Hypothalamus (tissue), 51 donors: ENCODE measurements at places on chromosomes 5 and 9.

GRCh38 chr5:78627766-78628165 lies 20.8 kb downstream of the LHFPL2 start:
- DNase-seq: no peak

DNA sequence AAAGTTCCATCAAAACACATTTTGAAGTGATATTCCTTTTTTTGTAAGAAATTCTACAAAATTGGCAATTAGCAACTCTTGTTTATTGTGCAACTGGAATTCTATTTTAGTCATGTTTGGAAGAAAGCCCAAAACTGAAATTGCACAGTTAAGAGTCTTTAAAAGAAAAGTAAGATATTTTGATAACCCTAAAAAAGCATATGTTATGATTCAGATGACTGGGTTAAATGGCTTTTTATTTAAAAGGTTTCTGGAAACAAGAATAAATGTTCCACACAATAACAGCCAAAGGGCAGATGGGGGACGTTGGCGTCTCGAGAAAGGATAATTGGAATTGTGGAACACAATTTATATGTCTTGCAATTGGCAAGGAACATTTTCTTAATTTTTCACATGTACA lies 275.2 kb downstream of the CDH9 start:
- no peak for DNase-seq

- DNase-seq: no peak
Measured at GRCh38 chr9:12838546-12838945, 63.7 kb downstream of the LURAP1L start.

DNA sequence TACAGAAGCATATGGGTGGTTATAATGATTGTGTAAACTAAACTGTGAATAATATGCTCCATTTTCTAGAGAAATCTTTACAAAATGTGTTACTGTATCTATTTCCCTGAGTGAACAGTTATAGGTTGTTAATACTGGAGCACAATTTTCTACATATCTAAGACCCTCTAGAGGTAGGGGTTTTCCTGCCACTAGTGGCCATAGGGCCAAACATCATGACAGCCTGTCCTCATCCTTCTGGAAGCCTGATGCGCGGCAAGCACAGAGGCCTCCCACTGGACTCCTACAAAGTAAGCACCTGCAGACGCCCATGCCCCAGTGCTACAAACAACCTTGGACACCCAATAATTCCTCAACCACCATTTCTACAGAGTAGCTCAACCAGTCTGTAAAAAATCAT lies 1.9 kb upstream of the SNX18 start:
- no peak for DNase-seq

DNA sequence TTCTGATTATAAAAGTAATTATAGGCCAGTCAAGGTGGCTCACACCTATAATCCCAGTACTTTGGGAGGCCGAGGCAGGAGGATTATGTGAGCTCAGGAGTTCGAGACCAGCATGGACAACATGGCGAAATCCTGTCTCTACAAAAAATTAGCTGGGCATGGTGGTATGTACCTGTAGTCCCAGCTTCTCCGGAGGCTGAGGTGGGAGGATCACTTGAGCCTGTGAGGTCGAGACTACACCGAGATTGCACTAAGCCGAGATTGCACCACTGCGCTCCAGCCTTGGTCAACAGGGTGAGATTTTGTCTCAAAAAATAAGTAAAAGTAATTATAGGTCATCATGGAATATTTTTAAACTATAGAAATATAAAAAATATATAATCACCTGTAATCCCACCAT lies 18.1 kb downstream of the IRF1 start:
- DNase-seq: no peak

DNA sequence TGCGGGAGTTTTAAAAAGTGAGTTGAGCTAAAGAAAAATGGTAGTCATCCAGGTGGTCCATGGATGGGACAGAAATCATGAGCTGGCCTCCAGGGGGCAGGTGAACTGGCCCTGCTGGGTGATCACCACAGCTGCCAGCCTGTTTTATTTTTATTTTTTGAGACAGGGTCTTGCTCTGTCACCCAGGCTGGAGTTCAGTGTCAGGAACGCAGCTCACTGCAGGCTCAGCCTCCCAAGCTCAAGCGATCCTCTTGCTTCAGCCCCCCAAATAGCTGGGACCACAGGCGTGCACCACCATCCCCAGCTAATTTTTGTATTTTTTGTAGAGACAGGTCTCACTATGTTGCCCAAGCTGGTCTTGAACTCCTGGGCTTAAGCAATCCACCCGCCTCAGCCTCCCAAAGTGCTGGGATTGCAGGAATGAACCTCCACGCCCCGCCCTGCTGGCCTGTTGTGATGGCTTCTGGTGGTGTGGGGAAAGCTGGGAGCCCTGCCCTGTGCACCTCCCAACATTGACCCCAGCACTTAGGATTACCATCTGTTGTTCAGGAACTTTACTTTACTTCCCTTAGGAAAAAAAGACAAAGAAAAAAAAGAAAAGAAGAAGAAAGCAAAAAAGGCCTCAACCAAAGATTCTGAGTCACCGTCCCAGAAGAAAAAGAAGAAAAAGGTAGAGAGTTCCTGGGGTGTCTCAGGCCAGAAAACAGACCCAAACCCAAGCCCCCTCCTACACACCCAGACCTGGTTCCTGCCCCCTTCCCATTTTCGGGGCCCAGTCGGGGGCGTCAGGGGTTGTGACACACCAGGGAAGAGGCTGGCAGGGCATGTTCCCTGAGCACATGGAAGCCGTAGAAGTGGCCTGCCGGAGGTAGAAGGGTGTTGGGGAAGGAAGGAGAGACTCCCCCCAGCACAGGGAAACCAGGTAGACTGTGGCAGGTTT lies 14.7 kb downstream of the CD74 start:
- no peak for DNase-seq

- DNase-seq: no peak
Measured at GRCh38 chr5:28216939-28217360, 1178.6 kb upstream of the CDH9 start.

DNA sequence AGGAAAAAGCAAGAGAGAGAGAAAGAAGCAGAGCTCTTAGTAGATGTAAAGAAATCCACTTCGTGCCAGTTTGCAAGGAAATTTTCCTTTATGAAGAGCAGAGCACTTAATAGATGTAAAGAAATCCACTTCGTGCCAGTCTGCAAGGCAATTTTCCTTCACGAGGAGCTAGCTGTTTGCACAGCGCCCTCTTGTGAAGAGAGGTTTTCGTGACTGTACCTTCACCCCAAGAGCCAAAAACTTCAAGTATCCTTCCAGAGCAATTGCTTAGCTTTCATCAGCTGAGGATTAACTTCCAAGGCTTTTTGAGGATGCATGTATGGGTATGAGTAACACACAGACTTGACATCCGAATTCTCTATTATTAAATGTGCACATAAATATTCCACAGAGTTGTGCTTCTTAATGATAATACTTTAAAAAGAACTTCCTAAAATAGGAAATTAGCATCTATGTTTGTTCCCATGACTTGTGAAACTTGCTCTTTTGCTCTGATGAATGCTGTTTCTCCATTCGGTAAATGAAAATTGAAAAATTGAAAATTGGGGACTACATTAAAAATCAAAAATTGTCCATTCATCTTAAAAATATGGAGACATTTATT lies 525.6 kb downstream of the PDE4D start:
- no peak for DNase-seq

DNA sequence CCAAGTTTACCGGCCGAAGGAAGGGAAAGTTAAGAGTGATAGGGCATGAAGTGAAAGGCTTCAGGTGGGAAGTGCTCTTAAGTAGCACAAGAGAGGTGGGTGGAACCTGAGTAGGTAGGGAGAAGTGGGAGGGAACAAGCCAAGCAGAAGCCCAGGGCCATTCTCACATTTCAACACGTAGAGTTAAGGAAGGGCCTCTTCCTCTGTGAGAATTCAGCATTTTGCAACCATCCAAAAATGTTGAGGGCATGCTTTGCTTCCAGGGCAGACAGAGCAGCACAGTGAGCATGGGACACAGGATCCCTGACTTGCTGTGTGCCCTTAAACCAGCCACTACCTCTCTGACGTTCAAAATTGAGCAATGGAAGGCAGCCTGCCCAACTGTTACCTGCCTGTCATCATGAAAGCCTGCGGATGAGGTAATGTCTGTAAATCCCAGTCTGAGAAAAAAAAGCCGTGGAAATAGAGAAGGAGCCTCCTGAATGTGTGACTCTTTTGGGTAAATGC lies 3.3 kb downstream of the CYFIP2 start:
- no peak for DNase-seq

GRCh38 chr5:127518319-127518621 lies 830 bp downstream of the PRRC1 start:
- no peak for DNase-seq
